ENCODE measurements at places on chromosomes 16 and 17.

GRCh38 chr17:41734139-41734948 lies at the start of gene HAP1:
TSS of gene HAP1 (minus strand) at chr17:41734643. CDS start at chr17:41734634, 9 bp downstream.
- no peak for DNase-seq

GRCh38 chr17:14329900-14330491 lies 29.1 kb downstream of the HS3ST3B1 start:
- no peak for DNase-seq

DNA sequence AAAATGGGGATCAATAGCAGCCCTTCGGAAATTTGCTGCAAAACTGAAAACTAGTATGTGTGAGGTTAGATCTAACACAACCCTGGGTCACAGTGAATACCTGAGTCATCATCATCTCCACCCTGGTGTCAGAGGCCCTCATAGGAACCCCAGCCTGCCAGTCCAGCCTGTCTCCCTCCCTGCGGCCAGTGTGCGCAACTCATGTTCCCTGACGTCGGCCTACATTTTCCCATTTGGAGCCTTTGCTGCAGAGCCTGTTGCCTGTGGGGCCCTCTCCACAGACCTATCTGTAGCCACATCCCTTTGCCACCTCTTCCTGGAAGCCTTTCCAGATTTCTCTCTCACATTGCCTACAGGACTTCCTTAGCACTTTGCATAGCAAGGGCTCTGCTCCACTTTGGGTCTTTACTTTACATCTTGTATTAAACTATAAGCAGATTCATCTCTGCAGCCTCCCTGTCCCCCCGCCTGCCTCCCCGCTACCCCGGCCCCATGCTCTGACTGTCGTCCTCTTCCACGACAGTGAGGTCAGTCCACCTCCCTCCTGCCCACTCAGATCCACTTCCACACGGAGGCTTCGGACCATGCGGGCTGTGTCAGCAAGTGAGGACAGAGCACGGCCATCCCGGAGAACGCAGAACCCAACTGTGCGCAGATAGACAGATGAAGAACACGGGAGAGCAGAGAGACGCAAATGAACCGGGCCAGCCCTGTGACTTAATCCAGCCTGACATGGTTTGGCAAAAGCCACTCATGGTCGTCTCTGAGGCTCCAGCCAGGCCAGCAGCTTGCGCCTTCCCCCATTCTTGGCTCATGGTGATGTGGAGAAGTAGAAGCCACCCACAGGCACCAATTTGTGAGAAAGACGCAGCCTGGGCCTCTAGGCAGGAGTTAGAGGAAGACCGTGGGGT lies 31.0 kb downstream of the NGFR start:
- no peak for DNase-seq

GRCh38 chr16:30032083-30032819 lies 1.2 kb upstream of the TLCD3B start:
- DNase-seq = peak; percentile 53

- DNase-seq = peak; percentile 11
These were observed 48.4 kb downstream of the SEC14L1 start for GRCh38 chr17:77189148-77189547.

- no peak for DNase-seq
These were observed 646 bp downstream of the HIC1 start for GRCh38 chr17:2055292-2056205.

- no peak for DNase-seq
These were observed 22.3 kb downstream of the FOXN1 start for GRCh38 chr17:28528327-28529012.

- DNase-seq = no peak
These were observed 10.0 kb downstream of the MAP2K3 start for GRCh38 chr17:21294321-21295035.

DNA sequence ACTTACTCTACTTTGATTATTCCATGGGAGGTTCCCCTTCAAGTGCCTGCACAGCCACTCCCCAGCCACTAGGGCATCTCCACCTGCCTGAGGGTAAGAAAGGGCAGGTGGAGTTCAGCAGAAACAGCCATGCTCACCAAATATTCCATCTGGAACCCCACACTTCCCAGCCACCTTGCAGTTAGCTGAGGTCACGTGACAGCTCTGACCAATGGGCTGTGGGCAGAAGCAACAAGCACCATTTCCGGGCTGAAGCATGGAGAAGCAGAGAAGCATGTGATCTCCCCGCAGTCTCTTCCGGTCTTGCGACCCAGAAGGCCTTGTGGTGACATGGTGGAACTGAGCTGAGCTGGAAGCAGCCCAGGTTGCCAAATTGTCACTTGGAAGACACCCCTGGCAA lies 108.6 kb downstream of the CCT6B start:
- no peak for DNase-seq

- peak; percentile 80 for DNase-seq
These were observed 4.5 kb upstream of the HSD17B1 start for GRCh38 chr17:42548070-42548837.

DNA sequence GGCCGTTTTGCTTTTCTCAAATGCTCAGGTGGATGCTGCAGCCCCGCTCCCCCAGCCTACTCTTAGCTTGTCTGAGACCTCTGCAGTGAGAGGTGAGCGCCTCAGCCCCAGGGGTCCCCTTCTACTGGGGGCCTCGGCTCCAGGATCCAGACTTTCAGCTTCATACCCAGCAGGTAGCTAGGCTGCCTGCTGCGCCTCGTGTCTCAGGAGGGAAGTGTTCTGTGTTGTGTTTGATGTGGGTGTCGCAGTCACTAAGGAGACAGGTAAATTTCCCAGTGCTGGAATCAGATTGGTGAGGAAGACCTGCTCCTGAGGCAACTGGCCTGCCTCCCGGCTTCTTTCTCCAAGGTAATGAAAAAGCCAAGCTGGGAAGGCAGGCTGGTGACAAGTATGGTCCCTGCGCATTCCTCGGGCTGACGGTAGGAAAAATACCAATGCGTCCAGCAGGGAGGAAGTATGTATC lies 604.0 kb upstream of the SALL1 start:
- no peak for DNase-seq

DNA sequence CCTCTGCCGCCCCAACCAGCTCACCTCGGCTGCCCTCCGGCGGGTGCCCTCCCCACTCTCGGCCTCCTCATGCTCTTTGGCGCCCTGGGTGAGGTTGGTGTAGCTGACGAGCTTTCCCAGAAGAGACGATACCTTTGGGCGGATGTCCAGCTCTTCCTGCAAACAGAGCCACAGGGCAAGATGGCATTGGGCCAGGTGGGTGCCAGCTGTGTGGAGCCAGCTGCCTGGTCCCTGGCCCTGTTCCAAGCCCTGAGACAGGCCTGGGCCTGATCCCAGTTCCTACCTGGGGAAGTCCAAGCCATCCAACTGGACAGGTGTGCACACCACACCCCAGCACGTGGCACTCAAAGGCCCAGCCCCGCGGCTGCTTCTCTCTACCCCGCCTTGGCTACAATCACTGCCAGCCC lies 6.9 kb downstream of the SLC12A4 start:
- no peak for DNase-seq

DNA sequence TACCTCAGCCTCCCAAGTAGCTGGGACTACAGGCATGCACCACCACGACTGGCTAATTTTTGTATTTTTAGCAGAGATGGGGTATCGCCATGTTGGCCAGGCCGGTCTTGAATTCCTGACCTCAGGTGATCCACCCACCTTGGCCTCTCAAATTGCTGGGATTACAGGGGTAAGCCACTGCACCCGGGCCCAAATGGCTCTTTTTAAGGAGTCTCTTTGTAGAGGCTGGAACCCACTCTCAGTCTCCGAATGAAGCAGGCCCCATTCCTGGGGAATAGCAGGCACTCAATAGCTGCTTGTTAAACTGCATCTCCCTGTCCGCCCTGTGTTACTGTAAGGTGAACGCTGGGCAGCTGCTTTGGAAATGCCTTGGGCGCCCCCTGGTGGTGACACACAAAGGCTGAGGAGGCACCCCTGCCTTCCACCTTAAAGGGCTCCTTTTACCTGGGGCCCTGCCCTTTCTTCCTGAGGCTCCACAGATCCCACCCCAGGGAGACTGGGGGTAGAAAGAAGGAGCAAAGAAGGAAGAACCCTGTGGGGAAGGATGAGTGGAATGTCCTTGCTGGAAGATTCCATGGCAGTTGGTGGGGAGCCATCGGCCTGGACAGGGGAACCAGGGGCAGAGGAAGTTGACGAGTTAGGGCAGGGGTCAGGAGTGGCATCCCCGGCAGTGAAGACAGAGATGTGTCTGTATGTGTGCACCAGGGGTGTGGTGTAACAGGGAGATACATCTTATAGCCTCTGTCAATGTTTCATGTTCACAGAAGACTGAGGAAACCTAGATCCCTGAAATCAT lies 6.1 kb upstream of the SP2 start:
- DNase-seq = peak; percentile 85

DNA sequence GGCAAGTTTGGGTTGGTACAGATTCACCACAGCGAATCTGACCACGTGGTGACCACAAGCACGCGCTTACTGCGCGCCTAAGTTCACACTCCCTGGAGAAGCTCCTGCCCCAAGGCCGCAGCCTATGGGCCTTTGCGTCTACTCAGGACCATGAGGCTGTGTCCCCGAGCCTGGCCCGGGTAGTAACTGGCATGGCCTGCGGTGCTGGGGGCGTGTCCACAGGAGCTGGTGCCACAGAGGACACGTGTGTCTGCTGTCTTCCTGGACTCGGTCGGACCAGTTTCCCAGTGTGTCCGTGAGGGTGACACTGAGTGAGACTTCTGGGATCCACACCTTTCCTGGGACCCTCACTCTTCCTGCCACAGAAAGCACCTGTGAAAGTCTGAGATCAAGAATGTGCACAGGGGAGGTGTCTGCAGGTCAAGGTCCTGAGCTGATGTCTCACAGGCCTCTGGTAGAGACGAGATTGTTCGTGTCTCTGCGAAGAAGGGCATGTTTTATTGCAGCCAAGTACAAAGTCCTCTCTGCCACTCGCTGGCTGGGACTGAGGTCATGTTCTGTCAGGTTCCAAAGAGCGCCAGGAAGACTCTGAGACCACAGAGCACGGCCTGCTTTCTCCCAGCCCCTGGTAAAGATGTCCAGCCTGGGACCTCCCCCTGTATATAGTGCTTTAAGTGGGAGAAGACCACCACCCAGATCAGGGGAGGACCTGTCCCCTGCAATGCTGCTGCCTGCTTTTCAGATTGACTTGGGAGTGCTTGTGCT lies 25.2 kb upstream of the CAPN15 start:
- DNase-seq = no peak

- DNase-seq = no peak
These were observed 7.0 kb downstream of the VAC14 start for GRCh38 chr16:70793851-70794502.

DNA sequence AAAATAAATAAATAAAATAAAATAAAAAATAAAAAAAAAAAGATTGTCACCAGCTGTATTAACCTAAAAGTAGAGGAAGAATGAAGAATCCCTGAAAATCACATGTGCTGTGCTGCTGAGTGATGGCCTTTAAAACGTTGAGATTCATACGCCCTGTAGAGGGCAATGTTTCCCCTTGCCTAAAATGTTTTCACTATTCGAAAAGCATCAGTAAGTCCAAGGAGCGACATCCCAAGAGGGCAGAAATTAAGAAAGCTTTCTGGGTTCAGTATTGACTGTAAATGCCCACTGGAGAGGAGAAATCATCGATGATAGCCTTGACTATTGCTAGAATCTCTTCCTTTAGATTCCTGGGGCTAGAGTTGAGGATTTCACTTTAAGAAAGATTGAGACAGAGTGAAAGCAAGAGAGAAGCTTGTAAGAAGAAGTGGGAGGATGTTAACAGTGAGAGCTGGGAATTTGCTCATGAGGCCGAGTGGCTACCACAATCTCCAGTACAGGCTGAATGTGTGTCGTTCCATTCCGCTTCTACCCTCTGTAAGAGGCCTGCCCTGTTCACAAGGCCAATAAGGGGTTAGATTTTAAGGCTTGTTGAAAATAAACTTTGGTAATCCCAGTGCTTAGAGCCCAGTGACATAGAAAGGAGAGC lies 170.8 kb upstream of the FAM20A start:
- DNase-seq = no peak

GRCh38 chr17:54947396-54947795 lies 21.1 kb downstream of the COX11 start:
- DNase-seq = no peak

DNA sequence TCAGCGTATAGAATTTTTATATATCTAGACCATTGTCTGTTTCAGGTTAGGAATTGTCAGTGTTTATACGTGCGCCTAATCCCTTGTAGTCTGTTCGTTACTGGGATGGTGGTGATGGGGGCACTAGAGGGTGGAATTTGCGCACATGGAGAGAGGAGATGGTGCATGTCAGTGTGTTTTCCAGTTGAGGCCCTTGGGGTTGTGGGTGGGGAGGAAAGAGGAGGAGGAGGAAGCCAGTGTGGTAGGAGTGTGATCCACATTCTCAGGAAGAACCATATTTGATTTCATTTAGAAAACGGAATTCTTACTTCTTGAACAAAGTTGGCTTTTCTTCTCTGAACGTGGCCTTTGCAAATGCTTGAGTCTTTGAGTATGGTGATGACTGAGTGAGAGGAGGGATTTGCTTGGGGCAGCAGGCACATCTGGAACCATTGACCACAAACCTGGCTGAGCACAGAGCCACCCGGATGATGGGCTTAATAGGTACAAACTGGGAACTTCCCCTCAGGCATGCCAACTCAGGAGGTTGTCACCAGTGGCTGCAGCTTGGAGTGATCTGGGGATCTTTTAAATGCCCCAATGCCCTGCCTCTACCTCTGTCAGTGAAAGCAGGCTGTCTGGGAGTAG lies 98.9 kb downstream of the PRKCB start:
- DNase-seq = no peak

DNA sequence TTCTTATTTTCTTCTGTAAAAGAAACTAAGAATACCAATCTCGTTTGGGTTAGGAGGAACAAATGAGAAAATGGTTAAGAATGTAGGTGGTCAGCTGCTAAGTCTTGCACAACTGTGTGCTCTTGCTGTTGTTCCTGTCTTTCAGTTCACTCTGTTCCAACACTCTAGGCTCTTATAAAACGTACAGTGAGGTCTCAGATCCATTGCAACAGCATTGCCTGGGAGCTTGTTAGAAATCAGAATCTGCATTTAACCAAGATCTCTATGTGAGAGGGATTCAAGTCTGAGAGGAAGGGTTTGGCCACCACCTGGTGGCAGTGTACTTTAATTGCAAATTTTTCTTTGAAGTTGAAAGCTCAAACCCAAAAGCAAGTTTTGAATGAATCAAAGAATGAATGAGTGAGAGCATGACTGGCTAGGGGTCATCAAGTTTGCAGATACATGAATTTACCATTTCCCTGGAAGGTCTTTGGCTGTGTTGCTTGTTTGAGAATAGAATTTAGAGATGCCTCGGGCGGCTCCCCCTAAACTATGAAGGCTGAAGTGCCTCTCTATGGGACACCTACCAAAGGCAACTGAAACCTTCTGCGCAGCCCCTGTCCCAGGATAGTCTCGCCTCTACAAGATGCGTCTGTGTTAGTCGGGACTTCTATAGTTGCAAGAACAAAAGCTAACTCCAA lies 2.5 kb downstream of the ALOX15B start:
- peak; percentile 38 for DNase-seq
